ENCODE measurements at places on chromosomes 11 and 22.

DNA sequence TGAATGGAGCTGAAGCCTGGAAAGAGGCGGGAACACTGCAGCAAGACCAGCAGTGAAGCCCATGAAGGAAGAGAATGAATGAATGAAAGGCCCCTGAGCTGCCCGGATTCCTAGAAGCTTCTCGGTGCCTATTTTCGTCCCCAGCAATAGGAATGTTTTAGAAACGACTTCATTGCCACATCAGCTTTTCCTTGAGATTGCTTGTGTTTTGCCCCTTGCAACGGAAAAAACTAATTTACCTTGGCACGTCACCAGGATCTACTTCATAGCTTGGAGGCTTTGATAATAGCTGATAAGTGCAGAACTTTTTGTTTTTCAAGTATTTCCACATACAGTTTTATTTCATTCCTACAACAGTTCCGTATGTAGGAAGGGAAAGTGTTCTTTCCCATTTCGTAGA lies 248.9 kb upstream of the NARS2 start:
- H3K36me3 ChIP-seq = no peaks in the 10 kb centered on the region
- H3K27me3 ChIP-seq = no peaks in the 10 kb centered on the region
- no peak for DNase-seq
- H3K4me3 ChIP-seq = no peak overlapping the region
- no peak overlapping the region for H3K27ac ChIP-seq

GRCh38 chr11:68016161-68016903 lies 6.2 kb downstream of the ALDH3B1 start:
- H3K27me3 ChIP-seq = no peaks in the 10 kb centered on the region
- DNase-seq = no peak
- no peak overlapping the region for H3K27ac ChIP-seq
- no peak overlapping the region for H3K4me3 ChIP-seq

DNA sequence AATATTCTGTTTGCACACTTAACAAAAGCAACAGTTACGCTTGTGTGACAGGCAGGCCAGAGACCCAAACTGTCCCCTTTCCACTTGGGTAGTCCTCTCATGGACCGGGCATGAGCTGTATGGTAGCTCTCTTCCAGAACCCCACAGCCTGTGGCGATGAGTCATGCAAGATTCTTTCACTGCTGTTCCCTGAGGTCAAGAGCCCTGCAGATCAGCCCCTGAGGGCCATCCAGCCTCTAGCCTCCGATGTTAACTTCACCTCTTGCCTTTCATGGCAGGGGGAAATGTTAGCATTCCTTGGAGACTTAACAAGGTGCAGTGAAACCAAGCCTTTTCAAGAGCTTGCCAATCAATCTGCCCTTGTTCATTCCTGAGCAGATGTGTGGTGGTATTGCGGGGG lies 63.2 kb upstream of the DEUP1 start:
- no peaks in the 10 kb centered on the region for H3K4me1 ChIP-seq
- no peaks in the 10 kb centered on the region for H3K36me3 ChIP-seq
- H3K4me3 ChIP-seq = no peak overlapping the region
- H3K27ac ChIP-seq = no peak overlapping the region
- no peaks in the 10 kb centered on the region for H3K27me3 ChIP-seq

DNA sequence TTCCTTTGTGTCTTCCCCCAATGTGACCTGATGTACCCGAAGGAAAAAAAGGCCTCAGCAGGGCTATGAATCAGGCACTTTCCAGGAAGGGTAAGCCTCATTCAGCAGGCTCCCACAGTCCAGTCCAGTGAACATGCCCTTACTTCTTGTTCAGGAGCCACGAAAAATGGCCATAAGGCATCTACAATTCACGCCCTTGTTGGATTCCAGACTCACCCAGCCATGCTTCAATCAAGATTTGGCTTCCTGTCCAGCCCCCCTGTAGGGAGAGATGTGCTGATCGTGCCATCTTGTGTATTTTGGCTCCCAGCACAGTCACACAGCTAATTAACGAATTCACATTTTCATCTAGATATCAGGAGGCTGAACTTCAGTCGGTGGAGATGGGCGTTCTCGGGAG lies 9.9 kb upstream of the KCNJ5 start:
- no peak for DNase-seq
- H3K27me3 ChIP-seq = peaks cover 39% of the 10 kb centered on the region
- H3K4me3 ChIP-seq = no peak overlapping the region
- H3K4me1 ChIP-seq = peaks cover 9% of the 10 kb centered on the region
- H3K36me3 ChIP-seq = no peaks in the 10 kb centered on the region

GRCh38 chr11:115267871-115268270 lies 236.3 kb downstream of the CADM1 start:
- H3K27me3 ChIP-seq = no peaks in the 10 kb centered on the region
- no peaks in the 10 kb centered on the region for H3K4me1 ChIP-seq
- no peak overlapping the region for H3K27ac ChIP-seq
- H3K4me3 ChIP-seq = no peak overlapping the region

GRCh38 chr11:84655712-84656111 lies 971.4 kb downstream of the DLG2 start:
- H3K27ac ChIP-seq = peak overlapping the region; percentile 2
- no peaks in the 10 kb centered on the region for H3K36me3 ChIP-seq
- peaks cover 19% of the 10 kb centered on the region for H3K4me1 ChIP-seq
- H3K4me3 ChIP-seq = no peak overlapping the region
- no peak for DNase-seq

DNA sequence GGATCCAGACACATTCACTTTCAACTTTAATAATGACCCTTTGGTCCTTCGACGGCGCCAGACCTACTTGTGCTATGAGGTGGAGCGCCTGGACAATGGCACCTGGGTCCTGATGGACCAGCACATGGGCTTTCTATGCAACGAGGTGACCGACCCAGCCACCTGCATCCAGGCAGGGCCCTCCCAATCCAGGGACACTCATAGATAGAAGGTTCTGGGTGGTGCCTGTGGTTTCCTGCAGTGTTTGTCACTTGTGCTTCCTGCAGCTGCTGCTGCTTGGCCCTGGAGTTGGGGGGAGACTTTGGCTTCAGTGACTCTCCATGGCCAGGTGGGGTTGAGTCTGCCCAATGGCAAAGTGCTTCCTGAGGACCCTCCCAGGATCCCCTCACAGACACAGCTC lies 7.3 kb downstream of the APOBEC3B start:
- H3K36me3 ChIP-seq = no peaks in the 10 kb centered on the region
- H3K4me3 ChIP-seq = no peak overlapping the region
- H3K27ac ChIP-seq = no peak overlapping the region
- peaks cover 6% of the 10 kb centered on the region for H3K4me1 ChIP-seq

GRCh38 chr11:65417702-65418430 lies 4.7 kb upstream of the NEAT1 start:
- H3K4me1 ChIP-seq = peaks cover 47% of the 10 kb centered on the region
- DNase-seq = no peak
- H3K27me3 ChIP-seq = no peaks in the 10 kb centered on the region
- no peak overlapping the region for H3K4me3 ChIP-seq

DNA sequence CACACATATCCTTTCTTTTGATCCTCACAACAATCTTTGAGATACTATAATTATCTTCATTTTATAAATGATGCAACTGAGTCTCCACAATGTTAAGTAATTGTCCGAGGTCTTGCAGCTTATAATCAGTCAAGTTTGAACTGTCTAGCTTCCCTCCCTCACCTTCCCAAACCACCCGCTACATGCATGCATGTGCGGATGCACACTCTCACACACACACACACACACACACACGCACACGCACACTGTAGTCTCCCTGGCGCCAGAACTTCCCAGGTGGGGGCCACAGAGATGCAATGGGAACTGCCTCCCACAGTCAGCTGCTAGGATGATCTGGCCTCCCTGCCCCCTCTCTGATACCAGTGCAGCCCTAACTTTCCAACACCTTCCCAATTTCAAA lies 501.3 kb downstream of the BUD13 start:
- H3K27ac ChIP-seq = no peak overlapping the region
- peaks cover 6% of the 10 kb centered on the region for H3K4me1 ChIP-seq
- DNase-seq = no peak

- no peak for DNase-seq
- H3K4me3 ChIP-seq = no peak overlapping the region
Measured at GRCh38 chr11:64593156-64594105, 2.4 kb downstream of the SLC22A12 start.

DNA sequence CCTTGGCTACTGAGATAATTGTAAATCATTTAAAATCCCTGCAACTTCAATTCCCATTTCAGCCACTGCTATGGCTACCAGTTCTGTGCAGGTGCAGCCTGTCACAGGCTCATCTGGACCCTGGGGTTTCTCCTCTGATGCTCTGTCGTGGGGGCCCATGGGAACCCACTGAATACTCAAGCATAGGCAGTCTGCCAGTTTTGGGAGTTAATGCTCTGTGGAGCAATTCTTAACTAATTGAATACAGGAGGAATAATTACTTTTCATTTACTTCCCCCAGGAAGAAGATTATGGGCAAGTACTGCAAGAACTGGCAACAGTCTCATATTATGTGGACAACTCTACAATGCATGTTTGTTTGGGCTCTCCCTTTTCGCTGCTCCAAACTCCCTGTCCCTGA lies 25.9 kb downstream of the OR51E2 start:
- H3K4me1 ChIP-seq = no peaks in the 10 kb centered on the region
- no peaks in the 10 kb centered on the region for H3K27me3 ChIP-seq
- H3K4me3 ChIP-seq = no peak overlapping the region
- no peaks in the 10 kb centered on the region for H3K36me3 ChIP-seq
- H3K27ac ChIP-seq = no peak overlapping the region

DNA sequence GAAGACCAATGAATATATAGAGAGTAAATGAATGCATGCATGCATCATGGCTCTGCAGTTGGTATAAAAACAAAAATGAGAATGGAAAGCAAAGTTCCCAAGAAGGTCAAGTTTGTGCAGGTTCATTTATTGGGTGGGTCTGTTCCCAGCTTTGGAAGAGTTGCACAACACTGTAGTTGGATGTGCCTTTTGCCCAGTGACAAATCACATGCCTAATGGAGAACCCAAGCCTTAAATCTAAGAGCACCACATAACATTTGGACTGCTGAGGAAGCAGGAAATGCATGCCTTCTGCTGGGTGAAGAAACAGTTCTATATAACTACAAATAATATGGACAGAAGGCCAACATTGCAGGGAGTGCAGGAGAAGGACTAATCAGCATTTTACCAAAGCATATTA lies 30.6 kb downstream of the PRCP start:
- peaks cover 8% of the 10 kb centered on the region for H3K4me1 ChIP-seq
- no peaks in the 10 kb centered on the region for H3K27me3 ChIP-seq
- no peak overlapping the region for H3K4me3 ChIP-seq
- no peaks in the 10 kb centered on the region for H3K36me3 ChIP-seq

- no peak overlapping the region for H3K4me3 ChIP-seq
- H3K36me3 ChIP-seq = no peaks in the 10 kb centered on the region
- H3K4me1 ChIP-seq = peaks cover 35% of the 10 kb centered on the region
- no peak overlapping the region for H3K27ac ChIP-seq
- no peaks in the 10 kb centered on the region for H3K27me3 ChIP-seq
- no peak for DNase-seq
Measured at GRCh38 chr11:66891851-66892660, 35.2 kb downstream of the LRFN4 start.

DNA sequence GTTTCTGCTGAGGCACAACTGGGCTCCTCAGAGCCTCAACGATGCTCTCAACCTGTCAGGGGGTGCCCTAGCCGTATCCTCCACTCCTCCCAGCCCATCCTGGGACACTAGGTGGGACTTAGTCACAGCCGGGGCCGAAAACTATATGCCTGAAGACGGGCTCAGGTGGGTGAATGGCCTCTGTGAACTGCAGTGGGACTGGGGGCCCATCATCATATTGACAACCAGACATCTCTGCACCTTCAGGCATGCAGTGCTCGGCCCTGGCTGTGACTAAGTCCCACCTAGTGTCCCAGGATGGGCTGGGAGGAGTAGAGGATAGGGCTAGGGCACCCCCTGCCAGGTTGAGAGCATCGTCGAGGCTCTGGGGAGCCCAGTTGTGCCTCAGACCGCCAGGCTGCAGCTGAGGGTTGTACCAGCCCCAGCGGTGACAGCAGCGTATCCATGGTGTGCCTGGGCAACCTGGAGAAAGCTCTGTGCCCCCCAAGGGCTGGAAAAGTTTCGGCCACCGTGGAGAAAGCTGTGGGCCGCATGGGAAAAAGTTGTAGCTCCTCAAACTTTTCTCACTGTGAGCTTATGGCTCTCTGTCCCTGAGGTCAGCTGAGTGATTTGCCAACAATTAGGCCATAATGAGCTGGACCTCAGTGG lies 88.9 kb downstream of the RRM1 start:
- no peak overlapping the region for H3K27ac ChIP-seq
- H3K27me3 ChIP-seq = peaks cover 9% of the 10 kb centered on the region

DNA sequence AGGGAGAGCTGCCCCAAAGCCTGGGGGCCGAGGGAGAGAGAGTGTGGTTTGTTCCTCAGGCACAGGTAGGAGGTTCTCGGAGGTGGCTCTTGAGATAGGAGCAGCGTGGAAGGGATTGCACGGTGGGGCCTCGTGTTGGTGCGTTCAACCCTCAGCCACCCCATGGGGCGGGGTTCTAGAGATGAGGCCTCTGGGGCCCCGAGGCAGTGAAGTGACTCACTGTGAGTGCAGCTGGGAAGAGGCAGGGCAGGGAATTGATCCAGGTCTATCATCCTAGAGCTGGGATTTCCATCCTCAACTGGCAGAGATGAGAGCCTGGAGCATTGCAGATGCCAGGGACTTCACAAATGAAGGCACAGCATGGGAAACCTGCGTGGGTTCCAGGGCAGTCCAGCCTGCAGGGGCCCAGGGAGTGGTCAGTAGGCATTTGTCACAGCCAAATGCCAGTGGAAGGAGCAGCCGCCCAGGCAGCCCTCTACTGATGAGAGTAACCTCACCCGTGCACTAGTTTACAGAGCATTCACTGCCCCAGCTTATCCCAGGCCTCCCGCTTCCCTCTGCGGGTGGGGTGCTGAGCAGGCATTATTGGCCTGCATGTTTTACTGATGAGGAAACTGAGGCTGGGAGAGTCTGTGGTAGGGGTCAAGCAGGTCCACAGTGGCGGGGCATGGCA lies 5.1 kb upstream of the SMARCB1 start:
- H3K27me3 ChIP-seq = no peaks in the 10 kb centered on the region
- no peak overlapping the region for H3K4me3 ChIP-seq
- DNase-seq = no peak
- H3K36me3 ChIP-seq = no peaks in the 10 kb centered on the region
- no peak overlapping the region for H3K27ac ChIP-seq
- peaks cover 5% of the 10 kb centered on the region for H3K4me1 ChIP-seq

DNA sequence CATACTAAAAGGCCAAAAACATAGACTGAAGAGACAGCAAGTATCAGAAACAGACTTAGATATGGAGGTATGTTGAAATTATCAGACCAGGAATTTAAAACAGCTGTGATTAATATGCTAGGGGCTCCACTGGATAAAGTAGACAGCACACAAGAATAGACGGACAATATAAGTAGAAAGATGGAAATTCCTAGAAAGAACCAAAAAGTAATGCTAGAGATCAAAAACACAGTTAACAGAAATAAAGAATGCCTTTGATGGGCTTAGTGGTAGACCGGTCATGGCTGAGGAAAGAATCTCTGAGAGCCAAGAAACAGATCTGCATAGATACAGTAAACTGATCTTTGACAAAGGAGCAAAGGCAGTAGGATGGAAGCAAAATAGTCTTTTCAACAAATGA lies 250.2 kb downstream of the SWAP70 start:
- no peaks in the 10 kb centered on the region for H3K36me3 ChIP-seq
- no peaks in the 10 kb centered on the region for H3K4me1 ChIP-seq
- H3K27ac ChIP-seq = no peak overlapping the region
- H3K27me3 ChIP-seq = no peaks in the 10 kb centered on the region

- H3K36me3 ChIP-seq = no peaks in the 10 kb centered on the region
- DNase-seq = no peak
- no peak overlapping the region for H3K27ac ChIP-seq
- H3K4me3 ChIP-seq = no peak overlapping the region
Measured at GRCh38 chr22:24455751-24456426, 28.5 kb downstream of the ADORA2A start.

Data from neural progenitor cell (in vitro differentiated cells).